ENCODE measurements at places on chromosomes 12 and 14.

DNA sequence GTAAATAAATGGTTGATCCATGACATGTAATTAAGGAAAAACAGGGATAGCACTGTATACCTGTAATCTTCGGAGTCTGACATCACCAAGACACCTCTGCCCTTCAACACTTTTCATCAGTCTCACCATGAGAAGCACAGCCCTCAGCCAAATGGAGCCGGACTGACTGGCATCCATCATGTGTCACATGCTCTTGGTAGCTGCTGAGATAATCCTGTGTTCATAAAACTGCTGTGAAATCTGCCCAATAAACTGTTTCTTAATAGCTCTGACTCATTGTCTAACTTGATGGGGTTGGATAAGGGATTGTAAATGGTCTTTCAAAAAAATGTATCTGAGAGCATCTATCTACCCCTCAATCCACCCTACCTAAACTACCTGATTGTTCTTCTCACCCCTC is 33.6 kb downstream of the KCNH5 start:
- DNase-seq: peak; percentile 3

DNA sequence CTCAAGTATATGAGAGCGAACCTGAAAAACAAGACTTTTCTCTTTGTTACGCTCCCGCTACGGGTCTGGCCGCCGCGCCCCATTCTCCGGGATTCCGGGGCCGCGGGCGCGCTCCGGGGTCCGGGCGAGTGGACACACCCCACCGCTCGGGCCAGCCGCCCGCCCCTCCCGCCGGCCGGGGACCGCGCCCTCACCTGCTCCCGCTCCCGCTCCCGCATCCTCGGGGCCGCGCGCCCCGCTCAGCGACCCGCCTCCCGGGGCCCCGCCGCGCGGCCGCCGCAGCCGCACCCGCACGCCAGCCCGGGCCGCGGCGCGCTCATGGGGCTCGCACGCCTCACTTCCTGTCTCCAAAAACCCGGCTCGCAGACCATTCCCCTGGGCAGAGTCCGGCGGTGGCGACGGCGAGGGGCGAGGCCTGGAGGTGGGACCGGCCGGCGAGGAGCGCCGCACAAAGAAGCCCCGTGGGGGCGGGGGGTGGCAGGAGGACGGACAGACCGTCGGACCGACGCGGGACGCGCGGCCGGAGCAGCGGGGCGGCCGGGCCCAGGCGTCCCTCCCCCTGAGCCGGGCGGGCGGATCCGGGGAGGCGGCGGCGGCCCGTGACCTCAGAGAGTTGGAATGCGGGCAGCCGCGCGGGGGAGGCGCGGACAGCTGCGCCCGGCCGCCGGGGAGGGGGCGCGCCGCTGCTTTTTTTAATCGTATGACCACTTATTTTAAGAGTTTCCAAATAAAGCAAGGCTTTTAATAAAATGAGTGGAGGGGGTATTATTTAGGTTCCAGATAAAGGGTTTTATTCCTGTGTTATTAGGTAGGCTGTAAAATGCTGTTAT is at the start of gene PTPN21:
Gene PTPN21, minus strand, starts transcription at position 551 of the 830 bp plus-strand sequence. CDS start 4,590 bp downstream, outside the sequence.
- peak; percentile 62 for DNase-seq

GRCh38 chr12:68602720-68603119 is 8.0 kb upstream of the RAP1B start:
- no peak for DNase-seq

DNA sequence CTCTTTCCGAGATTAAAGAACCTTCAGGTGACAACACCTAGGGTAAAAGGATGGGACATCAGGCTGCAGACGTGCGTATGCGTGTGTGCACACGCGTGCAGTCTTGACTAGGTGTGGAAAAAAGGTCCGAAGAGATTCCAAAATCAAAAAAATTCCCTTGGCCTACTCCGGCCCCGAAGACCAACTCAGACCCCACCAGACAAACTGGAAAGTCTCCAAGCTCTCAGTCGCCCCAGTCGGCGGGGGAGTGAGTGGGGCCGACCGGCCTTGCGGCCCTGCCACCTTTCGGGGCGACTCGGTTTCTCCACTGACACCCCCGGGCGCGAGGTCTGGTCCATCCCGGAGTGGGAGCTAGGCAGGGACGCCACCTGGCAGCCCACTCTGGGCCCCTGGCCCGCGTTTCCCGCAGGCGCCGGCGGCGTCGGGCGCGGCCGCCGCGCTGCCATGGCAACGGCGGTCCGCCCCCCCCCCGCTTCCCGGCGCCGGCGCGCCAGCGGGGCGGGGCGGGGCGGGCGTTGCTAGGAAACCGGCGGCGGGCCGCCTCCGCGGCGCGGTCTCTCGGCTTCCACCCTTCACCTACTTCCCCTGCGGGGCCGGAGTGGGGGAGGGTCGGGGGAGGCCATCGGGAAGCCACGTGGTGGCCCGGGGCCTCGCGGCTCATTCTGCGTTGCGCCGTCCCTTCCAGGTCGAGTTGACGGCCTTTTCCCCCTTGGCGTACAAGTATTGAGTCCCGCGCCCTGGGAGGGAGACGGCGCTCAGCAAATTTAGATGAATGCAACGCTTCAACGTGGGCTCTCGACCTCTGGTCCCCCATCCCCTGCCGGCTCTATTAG is 253.1 kb downstream of the EFCAB11 start:
- DNase-seq: peak; percentile 84

DNA sequence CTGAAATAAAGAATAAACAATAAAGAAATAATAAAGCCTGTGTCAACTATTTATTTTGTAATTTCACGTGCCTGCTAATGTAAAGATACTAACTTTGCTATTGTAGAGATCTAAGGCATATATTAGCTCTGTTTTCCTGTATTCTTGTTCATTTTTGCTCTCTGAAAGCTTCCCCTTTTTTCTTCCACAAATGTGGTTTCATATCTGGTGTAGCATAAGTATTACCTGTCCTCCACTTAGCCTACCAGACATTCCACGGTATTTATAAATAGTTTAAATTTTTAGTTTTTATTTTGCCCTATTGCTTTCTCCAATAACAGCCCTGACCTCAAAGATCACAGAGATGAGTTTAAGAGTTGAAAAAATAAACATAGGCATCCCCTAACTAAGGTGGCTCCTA is 92.6 kb upstream of the ATP2B1 start:
- DNase-seq: no peak

DNA sequence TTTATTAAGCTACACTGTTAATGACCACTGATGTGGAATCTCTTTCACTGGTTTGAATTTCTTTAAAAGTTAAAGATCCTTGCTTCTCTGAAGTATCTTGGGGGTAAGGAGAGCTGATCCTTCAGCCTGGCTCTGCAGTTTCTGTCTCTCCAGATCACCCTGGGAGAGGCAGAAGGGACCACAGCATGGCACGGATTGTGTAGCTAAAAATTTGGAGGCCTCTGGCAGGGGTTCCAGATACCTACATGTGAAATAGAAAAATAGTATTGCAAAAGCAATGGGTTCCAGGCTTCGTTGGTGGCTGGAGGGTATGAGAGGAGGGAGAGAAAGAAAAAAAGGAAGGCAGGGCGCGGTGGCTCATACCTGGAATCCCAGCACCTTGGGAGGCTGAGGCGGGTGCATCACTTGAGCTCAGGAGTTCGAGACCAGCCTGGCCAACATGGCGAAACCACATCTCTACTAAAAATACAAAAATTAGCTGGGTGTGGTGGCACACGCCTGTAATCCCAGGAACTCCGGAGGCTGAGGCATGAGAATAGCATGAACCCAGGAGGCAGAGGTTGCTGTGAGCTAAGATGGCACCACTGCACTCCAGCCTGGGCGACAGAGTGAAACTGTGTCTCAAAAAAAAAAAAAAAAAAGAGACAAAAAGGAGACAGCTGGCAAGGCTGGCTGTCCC is 3.4 kb downstream of the CHST11 start:
- DNase-seq: no peak

DNA sequence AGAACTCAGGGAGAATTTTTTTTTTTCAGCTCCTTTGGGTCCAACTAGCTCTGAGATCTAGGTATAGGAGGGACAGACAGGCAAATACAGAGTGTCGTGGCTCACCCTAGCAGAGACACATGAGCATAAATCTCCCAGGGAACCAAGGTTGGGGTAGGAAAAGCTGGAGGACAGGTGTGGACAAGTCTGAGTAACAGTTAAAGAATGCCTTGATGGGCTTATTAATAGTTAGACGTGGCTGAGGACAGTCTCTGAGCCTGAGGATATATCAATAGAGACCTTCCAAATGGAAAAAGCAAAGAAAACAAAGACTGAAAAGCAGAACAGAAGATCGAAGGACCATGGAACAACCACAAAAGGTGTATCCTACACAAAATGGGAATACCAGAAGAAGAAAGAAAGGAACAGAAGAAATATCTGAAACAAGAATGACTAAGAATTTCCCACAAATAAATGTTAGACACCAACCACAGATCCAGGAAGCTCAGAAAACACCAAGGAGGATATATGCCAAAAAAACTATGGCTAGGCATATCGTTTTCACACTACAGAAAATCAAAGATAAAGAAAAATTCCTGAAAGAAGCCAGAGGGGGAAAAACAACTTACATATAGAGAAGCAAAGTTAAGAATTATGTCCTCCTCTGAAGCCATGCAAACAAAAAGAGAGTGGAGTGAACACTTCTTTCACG is 80.9 kb downstream of the PTPRB start:
- no peak for DNase-seq

GRCh38 chr12:121300083-121300819 is 3.7 kb upstream of the CAMKK2 start:
- DNase-seq: peak; percentile 75

DNA sequence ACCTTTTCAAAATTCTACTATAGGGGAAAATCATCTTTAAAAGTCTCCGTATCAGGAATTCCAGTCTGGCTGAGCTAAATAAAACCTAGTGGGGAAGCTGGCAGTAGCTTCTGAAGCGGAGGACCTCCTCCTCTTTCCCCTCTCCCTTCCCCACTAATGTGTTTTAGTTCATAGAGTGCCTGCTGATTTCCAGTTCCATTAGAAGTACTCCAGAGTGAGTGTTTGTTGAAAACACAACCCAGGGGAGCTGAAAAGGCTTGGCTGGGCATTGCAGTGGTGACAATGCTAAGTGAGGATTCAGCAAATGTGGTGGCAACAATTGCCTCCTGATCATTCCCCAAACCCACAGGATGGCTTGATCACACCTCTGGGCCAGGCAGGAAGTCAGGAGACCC is 144.2 kb upstream of the FRMD6 start:
- DNase-seq: no peak

DNA sequence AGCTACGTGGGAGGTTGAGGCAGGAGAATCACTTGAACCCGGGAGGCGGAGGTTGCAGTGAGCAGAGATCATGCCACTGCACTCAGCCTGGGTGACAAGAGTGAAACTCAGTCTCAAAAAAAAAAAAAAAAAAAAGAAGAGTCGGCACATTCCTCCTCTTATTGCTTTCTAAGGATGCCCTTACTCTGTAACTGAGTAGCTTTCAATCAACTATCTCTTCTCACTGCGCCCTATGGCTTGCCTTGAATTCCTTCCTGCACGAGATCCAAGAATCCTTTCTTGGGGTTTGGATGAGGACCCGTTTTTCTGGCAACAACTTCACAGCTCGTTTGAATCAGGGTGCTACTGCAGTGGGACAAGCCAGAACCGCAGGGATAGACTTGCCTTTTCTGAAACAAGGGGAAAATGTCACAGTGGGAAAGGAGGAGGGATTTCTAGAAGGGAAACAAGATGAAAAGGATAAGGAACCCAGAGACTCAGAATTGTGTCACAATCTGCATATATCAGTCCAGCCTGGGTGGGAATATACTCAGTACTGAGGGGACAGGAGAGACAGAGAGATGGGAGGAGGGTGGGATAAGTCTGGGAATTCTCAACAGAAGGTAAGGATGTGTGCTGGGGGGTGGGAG is 16.1 kb upstream of the RND1 start:
- no peak for DNase-seq

GRCh38 chr12:120583478-120584030 is 2.4 kb upstream of the POP5 start:
- peak; percentile 71 for DNase-seq

Measured in NCI-H146 (cell line).